ENCODE measurements at places on chromosomes 3 and 15.

DNA sequence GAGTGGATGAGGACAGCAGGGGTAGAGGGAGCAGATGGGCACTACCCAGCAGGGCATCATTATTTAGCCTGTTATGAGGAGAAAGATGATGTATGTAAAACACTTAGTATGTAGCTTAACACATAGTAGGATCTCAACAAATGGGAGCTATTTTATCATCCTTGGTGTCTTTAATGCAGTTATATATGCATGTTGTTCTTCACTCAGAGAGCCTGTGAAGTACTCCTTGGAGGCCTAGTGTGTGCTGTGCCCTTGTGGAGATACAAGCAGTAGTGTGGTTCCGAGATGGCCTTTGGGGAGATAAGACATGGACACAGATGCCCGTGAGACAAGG, 124.2 kb downstream of the LIPC start:
- no peak for DNase-seq

GRCh38 chr3:19960696-19961095, 13.8 kb downstream of the RAB5A start:
- no peak for DNase-seq

DNA sequence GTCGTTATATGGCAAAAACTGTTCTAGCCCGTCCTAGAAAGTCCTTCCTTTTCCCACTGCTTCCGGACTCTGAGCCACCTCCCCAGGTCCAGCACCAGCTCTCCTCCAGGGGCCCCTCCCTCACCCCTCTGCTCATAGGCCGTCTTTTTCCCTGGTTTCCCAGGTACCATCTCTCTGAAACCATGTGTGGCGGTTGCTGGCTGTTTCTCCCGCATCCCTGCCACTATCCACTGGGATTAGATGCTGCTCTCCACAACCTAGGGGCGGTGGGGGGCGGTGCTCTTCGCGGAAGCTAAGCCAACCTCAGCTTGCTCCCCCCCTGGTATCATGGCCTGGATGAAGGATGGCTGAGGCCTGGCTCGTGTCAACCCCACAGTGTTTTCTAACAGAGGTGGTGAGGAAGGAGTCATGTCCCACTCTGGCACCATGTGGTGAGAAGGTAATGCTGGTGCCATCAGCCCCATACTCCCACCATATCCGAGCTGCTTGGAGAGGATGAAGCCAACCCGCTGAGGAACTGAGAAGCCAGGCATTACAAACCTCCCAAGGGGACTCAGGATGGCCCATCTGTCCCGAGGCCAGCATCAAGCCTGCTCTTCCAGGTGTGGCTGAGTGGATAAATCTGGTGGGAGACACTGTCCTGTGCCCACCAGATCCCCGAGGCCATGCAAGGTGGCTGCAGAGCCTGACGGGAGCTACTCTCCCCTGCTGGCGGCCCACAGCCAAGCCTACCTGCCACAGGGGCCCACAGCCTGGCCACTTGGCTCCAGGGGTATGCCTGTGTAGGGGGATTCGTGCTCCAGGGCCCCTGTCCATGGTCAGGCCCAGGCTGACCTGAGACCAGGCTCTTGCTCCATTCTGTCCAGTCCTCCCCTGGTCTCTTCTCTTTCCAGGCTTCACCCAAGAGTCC, 27.9 kb upstream of the SLC41A3 start:
- no peak for DNase-seq

- DNase-seq: no peak
Observed at GRCh38 chr3:158085358-158085757, 20.9 kb downstream of the SHOX2 start.
